ENCODE measurements at places on chromosomes 16 and 17.

GRCh38 chr16:85390511-85391174 is 222.5 kb upstream of the GSE1 start:
- DNase-seq: no peak

GRCh38 chr17:69418535-69418934 is 4.0 kb downstream of the MAP2K6 start:
- DNase-seq: no peak

- DNase-seq: no peak
Measured at GRCh38 chr17:13544765-13545164, 57.0 kb downstream of the HS3ST3A1 start.

- no peak for DNase-seq
Measured at GRCh38 chr17:78433780-78434335, 55.4 kb downstream of the PGS1 start.

DNA sequence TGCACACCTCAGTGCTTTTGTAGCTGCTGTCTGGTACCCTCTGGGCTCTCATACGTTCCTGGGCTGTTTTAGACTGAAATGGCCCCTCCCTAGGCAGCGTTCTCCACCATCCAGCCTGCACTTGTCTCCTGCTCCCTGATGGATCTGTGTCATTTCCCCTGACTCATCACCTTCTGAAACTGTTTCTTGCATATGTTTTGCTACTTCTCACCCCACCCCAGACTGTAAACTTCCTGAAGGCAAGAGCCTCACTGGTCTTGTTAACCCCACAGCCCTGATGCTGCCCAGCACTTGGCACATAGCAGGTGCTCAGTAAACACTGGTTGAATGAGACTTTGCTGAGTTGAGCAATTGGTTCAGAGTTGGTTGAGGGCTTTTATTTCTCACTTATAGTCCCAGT is 78.7 kb downstream of the CRISPLD2 start:
- DNase-seq: no peak

DNA sequence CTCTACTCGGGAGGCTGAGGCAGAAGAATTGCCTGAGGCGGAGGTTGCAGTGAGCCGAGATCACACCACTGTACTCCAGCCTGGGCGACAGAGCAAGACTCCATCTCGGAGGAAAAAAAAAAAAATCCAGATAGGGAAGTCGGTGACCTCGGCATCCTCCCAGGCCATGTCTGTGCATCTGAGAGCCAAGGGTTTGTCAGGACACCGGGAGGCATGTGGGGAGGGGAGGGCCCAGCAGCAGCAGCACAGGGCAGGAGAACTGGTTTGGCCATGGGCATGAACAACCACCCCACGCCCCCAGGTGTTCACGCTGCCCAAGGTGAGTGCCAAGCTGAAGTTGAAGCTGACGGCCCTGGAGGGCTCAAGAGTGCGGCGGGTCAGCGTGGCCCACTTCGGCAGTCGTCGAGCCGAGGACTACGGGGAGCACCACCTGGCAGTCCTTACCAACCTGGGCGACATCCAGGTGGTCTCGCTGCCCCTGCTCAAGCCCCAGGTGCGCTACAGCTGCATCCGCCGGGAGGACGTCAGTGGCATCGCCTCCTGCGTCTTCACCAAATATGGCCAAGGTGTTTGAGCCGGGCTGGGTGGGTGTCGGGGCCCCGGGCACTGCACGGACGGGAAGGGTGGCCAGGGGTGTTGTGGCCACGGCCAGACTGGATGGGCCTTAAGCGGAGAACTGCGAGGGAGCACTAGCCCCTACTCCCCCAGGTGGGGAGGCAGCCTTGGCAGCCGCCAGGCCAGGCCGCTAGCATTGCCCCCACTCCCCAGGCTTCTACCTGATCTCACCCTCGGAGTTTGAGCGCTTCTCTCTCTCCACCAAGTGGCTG is 14.7 kb upstream of the MYO15B start:
- no peak for DNase-seq

- no peak for DNase-seq
Measured at GRCh38 chr17:19672009-19672750, 23.6 kb downstream of the ALDH3A2 start.
